Activated B cell treated with CpG ODN at 0.5 μM for 24 hours (primary cell): ENCODE measurements at places on chromosomes 3 and 15. TPM values are rescaled to one million over a fixed set of nuclear protein-coding genes. Genes with fewer than 3 reads are reported as not detected.

The ARPP19 gene
- total RNA-seq = 145 and 153 TPM in 2 replicates

The C3orf20 gene
- total RNA-seq = 0.16 and 0.17 TPM in 2 replicates

The SLC24A5 gene
- not detected in 2 replicates for total RNA-seq

The TIGIT gene
- 3.3 and 6.8 TPM in 2 replicates for total RNA-seq

The TCAIM gene
- 11.8 and 12.9 TPM in 2 replicates for total RNA-seq

The DYNLT2B gene
- 5.1 and 5.2 TPM in 2 replicates for total RNA-seq

The DLG1 gene
- total RNA-seq = 82.6 and 102 TPM in 2 replicates

DNA sequence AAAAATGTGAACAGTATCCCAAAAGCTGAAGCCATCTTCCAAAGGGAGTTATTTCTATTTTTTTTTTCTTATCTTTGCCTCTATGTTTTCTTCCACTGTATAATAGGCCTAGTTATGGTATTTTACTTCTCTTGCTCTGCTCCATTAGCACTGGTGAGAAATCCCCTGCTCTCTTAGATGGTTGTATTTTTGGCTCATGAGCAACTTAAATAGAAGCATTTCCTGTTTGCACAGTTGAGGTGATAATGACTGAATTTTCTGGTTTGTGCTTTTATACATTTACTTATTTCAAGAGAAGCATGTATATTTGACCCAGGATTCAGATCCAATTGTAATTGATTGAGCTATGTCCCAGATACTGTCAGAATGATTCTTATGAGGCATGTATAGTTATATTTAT, 61.6 kb upstream of the CD200R1L start:
- H3K27ac ChIP-seq = peak overlapping the region; percentile 95
- no peaks in the 10 kb centered on the region for H3K27me3 ChIP-seq
- peaks cover 12% of the 10 kb centered on the region for H3K36me3 ChIP-seq
- H3K4me3 ChIP-seq = peak overlapping the region; percentile 73
- H3K4me1 ChIP-seq = peaks cover 67% of the 10 kb centered on the region
- DNase-seq = no peak

- no peak overlapping the region for H3K27ac ChIP-seq
- H3K4me1 ChIP-seq = peaks cover 2% of the 10 kb centered on the region
- peaks cover 10% of the 10 kb centered on the region for H3K27me3 ChIP-seq
- DNase-seq = no peak
- no peak overlapping the region for H3K4me3 ChIP-seq
These were observed 46.3 kb upstream of the GAP43 start for GRCh38 chr3:115577000-115577399.

- no peaks in the 10 kb centered on the region for H3K27me3 ChIP-seq
- no peak overlapping the region for H3K27ac ChIP-seq
- no peaks in the 10 kb centered on the region for H3K4me1 ChIP-seq
- H3K4me3 ChIP-seq = no peak overlapping the region
- DNase-seq = no peak
These were observed 217.3 kb upstream of the GOLIM4 start for GRCh38 chr3:168312984-168313383.
